ENCODE measurements at places on chromosomes 16 and 17.

DNA sequence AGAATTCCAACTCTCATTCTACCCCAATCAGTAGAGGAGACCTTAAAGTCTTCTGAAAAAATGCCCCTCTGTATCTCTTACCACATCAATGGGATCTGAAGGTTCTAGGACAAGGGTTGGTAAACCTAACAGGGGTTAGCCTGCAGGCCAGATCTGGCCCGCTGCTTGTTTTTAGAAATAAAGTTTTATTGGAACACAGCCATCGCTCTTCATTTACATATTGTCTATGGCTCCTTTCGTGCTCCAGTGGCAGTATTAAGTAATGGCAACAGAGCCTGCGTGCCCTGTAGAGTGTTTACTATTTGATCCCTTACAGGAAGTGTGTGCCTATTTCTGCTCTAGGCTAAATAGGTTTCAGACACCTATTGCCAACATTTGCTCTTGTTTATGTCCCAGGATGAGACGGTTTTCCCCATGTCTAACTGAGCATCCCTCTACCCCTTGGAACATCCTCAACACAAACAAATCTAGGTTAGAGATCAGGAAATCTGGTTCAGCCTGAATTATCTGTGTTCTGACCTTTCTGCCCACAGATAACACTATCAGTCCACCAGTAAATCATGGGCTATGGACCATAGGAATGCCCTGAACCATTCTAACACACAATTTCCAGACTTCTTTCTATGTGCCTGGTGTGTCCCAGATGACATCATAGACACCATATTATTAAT is 44.2 kb upstream of the ERCC4 start:
- no peaks in the 10 kb centered on the region for H3K27me3 ChIP-seq
- DNase-seq: no peak
- H3K4me3 ChIP-seq: no peak overlapping the region

DNA sequence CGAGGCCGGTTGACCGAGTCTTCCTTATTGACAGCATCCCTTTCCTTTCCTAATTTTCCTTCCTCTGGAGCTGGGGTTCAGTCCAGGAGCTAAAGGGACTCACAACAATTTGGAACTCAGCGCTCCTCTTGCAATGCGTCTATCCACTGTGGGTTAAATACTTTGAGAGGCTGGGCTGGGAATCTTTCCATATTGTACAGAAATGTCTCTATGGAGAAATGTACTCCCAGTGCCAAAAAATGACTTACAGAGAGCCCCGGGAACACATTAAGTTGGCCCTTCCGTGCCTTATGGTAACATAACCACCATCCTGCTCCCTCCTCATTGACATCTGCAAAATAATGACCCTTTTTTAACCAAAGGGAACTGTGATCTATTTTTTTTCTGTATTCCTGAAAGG is 192.8 kb downstream of the FTO start:
- H3K4me1 ChIP-seq: no peaks in the 10 kb centered on the region
- H3K4me3 ChIP-seq: no peak overlapping the region
- no peak overlapping the region for H3K27ac ChIP-seq

DNA sequence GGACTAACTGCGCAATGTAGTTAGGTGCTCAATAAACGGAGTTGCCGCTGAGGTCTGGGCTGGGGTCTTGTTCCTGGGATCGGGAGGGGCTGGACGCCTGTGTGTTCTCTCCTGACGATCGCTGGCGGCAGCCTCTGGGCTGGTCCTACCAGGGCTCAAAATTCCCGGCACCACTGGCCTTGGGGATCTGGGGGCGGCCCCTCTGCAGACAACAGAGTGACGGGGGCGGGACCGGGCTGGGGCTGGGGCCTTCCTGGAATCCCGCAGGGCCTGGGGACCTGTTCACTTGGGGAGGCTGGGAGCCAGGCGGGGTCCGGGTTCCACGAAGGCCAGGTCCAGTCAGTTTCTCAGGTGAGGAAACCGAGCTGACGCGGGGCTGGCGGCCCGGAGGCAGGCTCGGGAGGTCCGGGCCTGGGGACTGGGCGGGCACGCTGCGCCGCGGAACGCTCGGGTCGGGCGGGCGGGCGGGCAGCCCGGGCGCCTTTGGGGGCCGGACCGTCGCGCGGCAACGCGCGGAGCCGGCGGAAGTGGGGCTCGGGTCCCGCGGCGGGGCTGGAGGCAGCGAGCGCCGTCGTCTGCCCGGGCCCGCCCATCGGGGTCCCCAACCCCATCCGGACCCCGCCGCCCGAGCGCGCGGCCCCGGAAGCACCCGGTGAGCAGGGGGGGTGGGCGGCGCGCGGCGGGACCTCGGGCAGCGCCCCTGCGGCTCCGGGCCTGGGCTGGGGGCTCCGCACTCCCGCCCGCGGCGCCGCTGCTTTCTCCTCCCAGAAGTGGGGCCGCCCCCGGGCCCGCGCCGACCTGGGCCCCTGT is at the start of gene PIGQ:
PIGQ (plus strand) TSS at position 524 of the 810 bp plus-strand sequence. CDS start 4,107 bp downstream, outside the sequence.
- H3K4me1 ChIP-seq: peaks cover 41% of the 10 kb centered on the region
- no peak within 1 kb of the TSS for H3K27ac ChIP-seq
- no peaks in the 10 kb centered on the region for H3K27me3 ChIP-seq
- peak within 1 kb of the TSS; percentile 85 for H3K4me3 ChIP-seq

DNA sequence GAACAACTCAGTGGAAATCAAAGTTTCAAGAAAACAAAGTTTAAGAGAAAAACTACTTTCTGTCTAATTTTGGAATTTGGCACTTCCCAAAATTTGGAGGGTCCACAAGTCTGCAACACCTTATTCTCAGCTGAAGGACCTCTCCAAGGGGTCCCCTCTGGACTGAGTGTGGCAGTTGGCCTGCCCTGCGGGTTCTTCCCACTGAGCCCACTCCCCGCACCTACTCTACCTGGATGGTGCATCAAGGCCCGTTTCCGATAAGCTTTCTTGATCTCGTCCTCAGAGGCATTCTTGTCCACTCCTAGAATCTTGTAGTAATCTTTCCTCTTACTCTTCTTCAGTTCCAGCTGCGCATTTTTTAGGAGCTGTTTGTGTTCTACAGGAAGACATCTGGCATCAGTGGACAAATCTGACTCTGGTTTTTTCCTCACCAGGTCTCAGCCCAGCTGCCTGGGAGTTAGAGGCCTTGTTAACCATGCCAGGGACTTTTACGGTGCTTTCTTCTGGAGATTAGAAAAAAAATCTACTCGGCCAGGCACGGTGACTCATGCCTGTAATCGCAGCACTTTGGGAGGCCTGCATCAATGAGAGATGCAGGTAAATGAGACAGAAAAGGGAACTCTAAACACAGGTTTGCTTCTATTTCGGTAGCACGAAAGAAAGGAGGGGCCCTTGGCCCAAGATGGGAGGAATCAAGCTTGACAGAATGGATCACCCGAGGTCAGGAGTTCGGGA is 15.6 kb downstream of the CNP start:
- H3K4me3 ChIP-seq: no peak overlapping the region
- no peaks in the 10 kb centered on the region for H3K4me1 ChIP-seq
- no peak for DNase-seq

GRCh38 chr17:16351831-16352230 is 1.4 kb downstream of the CENPV start:
- peaks cover 15% of the 10 kb centered on the region for H3K4me1 ChIP-seq
- peaks cover 33% of the 10 kb centered on the region for H3K27me3 ChIP-seq
- no peaks in the 10 kb centered on the region for H3K36me3 ChIP-seq
- peak overlapping the region; percentile 77 for H3K4me3 ChIP-seq
- no peak for DNase-seq

DNA sequence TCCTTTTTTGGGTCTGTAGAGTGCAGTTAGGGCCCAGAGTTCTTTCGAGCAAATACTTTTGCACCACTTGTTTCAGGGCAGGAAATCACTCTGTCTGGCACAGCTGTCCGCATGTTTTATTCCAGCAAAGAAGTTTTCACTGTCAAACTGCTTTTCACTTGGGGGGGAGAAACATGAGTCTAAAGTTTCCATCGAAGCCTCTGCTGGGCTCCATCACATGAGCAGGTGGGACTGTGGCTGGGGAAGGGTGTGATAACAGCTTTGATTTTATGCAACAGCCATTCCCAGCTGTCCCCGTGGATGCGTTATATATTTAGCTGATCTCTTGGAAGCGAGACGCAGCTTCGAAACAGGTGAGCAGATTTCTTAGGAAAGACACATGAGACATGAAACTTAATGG is 288.6 kb downstream of the SNX29 start:
- no peak overlapping the region for H3K27ac ChIP-seq
- peaks cover 9% of the 10 kb centered on the region for H3K36me3 ChIP-seq

DNA sequence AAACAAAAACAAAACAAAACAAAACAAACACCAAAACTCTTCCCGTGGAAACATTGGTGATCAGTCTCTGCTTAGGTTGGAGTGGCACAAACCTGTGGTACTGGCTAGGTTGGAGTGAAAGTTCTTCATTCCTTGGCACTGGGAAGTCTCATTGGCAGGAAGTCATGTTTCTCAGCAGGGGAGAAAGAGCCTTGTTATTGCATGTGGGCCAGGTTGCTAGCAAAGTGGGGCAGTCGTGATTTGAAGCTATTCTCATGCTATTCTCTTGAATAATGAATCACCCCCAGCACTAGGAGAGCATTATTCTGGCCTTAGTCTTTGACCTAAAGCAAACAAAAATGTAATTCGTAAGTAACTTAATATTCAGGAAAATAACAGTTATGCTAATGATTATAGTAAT is 24.3 kb upstream of the B4GALNT2 start:
- no peaks in the 10 kb centered on the region for H3K27me3 ChIP-seq
- no peak overlapping the region for H3K27ac ChIP-seq
- H3K4me1 ChIP-seq: no peaks in the 10 kb centered on the region

- H3K27ac ChIP-seq: no peak overlapping the region
- no peaks in the 10 kb centered on the region for H3K36me3 ChIP-seq
- no peak for DNase-seq
- no peaks in the 10 kb centered on the region for H3K27me3 ChIP-seq
- no peak overlapping the region for H3K4me3 ChIP-seq
- no peaks in the 10 kb centered on the region for H3K4me1 ChIP-seq
Observed at GRCh38 chr17:12831839-12832238, 42.5 kb downstream of the ARHGAP44 start.

GRCh38 chr16:13153696-13154095 is 252.3 kb downstream of the SHISA9 start:
- no peaks in the 10 kb centered on the region for H3K4me1 ChIP-seq
- no peak overlapping the region for H3K4me3 ChIP-seq
- no peak overlapping the region for H3K27ac ChIP-seq
- H3K27me3 ChIP-seq: no peaks in the 10 kb centered on the region
- no peak for DNase-seq

GRCh38 chr16:21120976-21121520 is 29.6 kb downstream of the DNAH3 start:
- peaks cover 7% of the 10 kb centered on the region for H3K4me1 ChIP-seq
- no peaks in the 10 kb centered on the region for H3K36me3 ChIP-seq
- DNase-seq: no peak
- H3K4me3 ChIP-seq: no peak overlapping the region
- H3K27ac ChIP-seq: no peak overlapping the region
- H3K27me3 ChIP-seq: no peaks in the 10 kb centered on the region

GRCh38 chr16:27330542-27330941 is 16.8 kb downstream of the IL4R start:
- DNase-seq: no peak
- H3K4me1 ChIP-seq: peaks cover 32% of the 10 kb centered on the region
- no peaks in the 10 kb centered on the region for H3K27me3 ChIP-seq
- no peak overlapping the region for H3K27ac ChIP-seq
- no peak overlapping the region for H3K4me3 ChIP-seq

GRCh38 chr16:10941127-10941933 is 938 bp downstream of the DEXI start:
- peaks cover 88% of the 10 kb centered on the region for H3K4me1 ChIP-seq
- no peaks in the 10 kb centered on the region for H3K36me3 ChIP-seq
- no peak overlapping the region for H3K27ac ChIP-seq
- no peaks in the 10 kb centered on the region for H3K27me3 ChIP-seq
- DNase-seq: no peak

GRCh38 chr17:9244066-9245052 is 223.0 kb downstream of the NTN1 start:
- peaks cover 7% of the 10 kb centered on the region for H3K36me3 ChIP-seq
- H3K27me3 ChIP-seq: peaks cover 9% of the 10 kb centered on the region
- DNase-seq: no peak
- peaks cover 11% of the 10 kb centered on the region for H3K4me1 ChIP-seq

DNA sequence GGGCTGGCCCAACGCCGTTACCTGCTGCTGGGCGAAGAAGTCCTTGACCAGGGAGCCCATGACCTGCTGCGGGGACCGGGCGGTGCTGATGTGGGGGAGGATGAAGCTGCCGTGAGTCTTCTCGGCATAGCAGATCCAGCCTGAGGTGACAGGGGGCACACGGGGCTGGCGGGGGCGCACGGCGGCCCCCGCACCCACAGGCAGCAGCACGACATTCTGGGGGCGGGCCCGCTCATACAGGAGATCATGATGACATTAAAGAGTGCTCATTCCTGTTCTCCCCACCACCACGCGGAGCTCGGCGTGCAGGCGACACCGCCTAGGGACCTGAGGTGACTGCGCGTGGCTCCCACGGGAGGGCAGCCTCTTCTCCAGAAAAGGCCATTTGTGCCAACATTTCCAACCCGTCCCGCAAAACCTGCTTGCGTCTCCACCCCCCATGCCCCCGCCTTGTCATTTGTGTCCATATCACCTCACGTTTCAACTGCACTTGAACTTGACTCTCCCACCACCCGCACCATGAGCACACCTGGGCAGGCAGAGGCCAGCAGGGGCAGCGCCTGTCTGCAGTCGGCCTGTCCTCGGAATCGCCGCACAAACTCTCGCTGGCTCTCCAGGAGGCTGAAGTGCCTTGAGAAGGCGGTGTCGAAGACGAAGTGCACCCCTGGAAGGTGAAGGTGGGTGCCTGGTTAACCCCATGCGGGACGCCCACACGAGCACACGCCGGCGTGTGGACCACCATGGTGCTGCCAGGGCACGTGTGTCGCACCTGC is 6.4 kb downstream of the CIAO3 start:
- H3K27me3 ChIP-seq: no peaks in the 10 kb centered on the region
- H3K36me3 ChIP-seq: peaks cover 82% of the 10 kb centered on the region
- H3K27ac ChIP-seq: no peak overlapping the region
- no peaks in the 10 kb centered on the region for H3K4me1 ChIP-seq
- DNase-seq: no peak

DNA sequence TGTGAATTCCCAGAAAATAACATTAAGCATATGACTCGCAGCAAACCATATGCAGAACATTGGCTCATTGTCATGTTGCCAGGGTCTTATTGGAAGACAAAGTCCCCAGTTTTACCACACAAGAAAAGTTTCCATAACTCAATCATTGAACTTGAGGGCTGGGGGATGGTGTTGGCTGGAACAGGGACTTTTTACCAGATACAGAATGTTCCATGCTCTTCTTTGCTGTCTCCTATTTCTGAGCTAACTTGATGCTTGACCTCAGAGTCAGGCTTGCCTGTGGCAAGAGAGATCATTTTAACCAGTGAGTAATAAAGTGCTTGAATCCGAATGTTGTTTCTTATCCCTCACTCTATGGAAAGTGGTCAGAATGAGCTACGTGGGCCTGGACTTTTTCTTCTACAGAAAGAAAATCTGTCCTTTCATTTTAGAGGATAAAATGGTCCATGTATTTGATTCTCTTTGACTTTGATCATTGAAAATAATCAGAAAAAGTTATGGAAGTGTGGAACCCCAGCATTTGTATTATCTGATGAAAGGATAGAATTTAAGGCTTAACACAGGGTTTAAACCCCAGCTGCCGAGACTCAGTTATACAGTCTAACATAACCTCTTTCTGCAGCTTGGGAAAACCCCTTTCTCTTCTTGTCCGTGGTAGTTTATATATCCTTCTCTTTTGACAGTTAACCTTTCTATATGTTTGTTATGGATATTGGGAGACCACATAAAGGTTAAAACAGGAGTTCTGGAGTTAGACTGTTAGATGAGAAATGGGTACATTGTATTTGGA is 67.0 kb downstream of the TUBD1 start:
- DNase-seq: no peak
- no peaks in the 10 kb centered on the region for H3K27me3 ChIP-seq
- no peak overlapping the region for H3K27ac ChIP-seq
- H3K4me1 ChIP-seq: peaks cover 22% of the 10 kb centered on the region
- H3K4me3 ChIP-seq: no peak overlapping the region
- peaks cover 26% of the 10 kb centered on the region for H3K36me3 ChIP-seq

Data from CD14-positive monocyte (primary cell).